Central memory CD8-positive, alpha-beta T cell (primary cell): ENCODE measurements at places on chromosomes 5 and 9.

DNA sequence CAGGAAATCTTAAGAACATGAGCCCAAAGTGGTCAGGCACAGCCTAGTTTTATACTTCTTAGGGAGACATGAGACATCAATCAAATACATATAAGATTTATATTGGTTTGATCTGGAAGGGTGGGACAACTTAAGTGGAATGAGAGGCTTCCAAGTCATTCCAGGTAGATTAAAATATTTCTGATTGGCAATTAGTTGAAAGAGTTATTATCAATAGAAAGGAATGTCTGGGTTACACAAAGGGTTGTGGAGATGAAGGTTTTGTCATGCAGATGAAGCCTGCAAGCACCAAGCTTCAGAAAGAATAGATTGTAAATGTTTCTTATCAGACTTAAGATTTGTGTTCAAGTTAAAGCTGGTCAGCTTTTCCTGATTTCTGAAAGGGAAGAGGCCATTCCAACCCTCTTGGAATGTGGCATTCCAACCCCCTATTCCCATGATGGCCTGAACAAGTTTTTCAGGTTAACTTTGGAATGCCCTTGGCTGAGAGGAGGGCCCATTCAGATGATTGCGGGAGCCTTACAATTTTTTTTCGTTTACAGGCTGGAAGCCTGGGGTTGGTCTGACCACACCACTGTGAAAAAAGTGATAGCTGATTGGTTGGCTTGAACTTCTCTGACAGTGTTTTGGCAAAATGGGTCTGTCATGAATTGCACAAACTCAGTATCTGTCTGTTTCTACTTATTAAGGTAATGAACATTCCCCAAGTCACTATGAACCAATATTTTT is 245.6 kb upstream of the RAI14 start:
- DNase-seq = no peak

DNA sequence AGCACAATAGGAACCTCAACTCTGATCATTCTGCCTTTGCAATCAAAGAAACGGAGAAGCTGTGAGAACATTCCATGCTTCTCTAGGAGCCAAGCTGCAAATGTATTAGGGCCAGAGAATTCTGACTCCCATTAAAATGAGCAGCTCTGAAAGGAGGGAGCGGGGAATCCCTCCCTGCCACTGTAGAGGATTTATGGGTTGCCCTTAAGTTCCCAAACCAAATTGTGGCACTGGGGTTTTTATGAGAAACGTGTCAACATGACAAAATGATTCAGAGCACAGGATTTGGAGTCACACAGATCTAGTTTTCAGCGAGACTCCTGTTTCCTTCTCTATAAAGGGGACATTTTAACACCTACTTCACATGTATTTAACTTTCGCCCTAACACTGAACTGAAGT is 1.8 kb downstream of the IL6ST start:
- no peak for DNase-seq

DNA sequence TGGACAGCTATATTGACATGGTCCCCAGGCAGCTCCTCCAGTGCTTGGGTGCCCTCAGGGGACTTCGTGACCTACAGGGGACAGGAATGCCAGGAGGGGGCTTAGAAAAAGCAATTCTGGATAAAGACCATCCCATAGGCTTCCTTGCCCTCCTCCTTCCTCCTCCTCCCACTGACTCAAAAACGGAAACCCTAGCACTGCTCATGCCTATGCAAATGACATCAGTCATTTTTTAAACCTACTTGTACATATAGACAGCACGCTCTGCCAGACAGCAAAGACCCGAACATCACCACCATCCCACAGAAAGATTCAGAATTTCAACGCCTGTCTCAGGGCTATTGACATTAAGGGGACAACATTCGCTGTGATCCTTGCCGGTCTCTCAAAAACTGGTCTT is 11.0 kb downstream of the IGFBPL1 start:
- DNase-seq = no peak

- no peak for DNase-seq
Measured at GRCh38 chr5:112643339-112643971, 94.2 kb upstream of the APC start.

DNA sequence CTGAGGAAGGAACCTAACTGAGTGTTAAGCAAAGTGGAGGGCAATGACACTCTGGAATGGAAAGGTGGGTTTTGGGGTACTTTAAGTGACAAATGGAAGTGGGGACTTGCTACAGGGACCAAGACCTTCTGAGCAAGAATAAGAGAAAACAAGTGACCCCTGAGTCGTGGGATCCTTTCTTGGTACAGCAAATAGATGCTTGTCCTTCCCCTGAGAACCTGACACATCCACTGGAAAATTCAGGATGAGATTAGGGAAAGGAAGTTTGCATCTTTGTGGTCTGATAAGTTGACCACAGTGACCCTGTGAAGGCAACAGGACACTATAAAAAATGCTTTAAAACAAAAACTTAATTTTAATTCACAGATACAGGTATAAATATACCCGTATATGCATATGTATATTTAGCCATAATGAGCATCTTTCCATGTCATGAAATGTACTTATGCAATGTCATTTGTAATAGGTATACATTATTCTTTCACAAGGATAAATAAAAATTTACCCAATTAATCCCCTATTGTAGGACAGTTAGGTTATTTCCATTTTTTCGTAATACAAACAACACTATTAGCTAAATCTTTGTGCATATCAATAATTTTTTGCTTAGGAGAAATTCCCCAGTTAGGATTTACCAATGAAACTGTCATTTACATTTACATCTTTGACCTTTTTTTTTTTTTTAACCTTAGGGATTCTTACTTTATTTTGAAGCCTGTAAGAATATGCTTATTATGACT is 2.0 kb upstream of the IRF1 start:
- no peak for DNase-seq

GRCh38 chr9:75140261-75140660 is 51.9 kb downstream of the OSTF1 start:
- DNase-seq = no peak

DNA sequence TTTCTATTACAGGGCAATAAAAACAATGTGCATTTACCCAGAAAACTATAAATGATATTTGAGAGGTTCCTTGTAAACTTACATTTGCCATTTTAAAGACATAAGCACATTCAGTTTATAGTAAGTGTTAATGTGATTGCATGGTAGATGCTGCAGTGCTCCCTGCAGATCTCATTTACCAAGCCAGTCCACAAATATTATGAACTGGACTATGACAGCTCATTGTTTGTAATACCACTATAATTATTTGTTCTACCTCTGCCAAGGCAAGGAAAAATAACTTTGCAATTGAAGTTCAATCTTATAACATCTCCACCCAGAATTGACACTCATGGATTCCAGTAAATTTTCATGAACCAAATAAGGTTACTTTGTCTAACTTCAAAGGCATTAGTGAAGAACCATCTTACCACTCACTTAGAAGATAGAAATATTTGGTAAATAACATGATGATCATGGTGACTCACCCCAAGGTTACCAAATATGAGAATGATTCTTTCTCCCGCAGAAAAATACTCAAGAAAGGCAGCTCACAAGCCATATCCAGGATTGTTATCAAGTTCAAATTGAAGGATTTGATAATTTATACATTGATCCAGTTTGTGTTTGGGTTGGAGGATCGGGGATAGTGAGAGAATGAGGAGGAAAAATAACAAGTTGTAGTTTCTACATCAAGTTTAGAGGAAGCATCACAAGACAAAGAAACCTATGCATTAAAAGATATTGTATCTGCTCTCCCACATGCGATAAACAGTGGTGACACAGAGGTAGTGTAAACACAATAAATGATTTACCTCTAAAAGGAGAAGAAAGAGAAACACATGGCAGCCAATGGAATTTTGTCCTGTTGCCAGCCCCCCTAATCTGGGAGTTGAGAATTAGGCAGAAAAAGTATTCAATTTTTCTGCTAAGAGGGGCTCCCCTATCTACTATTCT is 29.5 kb downstream of the CDH9 start:
- no peak for DNase-seq

DNA sequence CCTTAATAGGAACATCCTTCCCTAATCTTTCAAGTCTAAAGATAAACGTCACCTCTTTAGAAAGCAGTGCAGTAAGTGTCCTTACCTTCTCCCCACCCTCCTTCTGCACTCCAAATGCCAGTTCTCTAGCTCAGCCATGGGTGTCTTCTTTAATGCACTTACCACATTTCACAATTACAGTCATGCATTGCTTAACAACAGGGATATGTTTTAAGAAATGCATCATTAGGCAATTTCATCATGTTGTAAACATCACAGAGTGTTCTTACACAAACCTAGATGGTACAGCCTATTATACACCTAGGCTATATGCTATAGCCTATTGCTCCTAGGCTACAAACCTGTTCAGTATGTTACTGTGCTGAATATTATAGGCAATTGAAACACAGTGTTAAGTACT is 91.2 kb downstream of the RFX3 start:
- no peak for DNase-seq

- DNase-seq = no peak
Measured at GRCh38 chr5:94545870-94546625, 72.4 kb downstream of the KIAA0825 start.

DNA sequence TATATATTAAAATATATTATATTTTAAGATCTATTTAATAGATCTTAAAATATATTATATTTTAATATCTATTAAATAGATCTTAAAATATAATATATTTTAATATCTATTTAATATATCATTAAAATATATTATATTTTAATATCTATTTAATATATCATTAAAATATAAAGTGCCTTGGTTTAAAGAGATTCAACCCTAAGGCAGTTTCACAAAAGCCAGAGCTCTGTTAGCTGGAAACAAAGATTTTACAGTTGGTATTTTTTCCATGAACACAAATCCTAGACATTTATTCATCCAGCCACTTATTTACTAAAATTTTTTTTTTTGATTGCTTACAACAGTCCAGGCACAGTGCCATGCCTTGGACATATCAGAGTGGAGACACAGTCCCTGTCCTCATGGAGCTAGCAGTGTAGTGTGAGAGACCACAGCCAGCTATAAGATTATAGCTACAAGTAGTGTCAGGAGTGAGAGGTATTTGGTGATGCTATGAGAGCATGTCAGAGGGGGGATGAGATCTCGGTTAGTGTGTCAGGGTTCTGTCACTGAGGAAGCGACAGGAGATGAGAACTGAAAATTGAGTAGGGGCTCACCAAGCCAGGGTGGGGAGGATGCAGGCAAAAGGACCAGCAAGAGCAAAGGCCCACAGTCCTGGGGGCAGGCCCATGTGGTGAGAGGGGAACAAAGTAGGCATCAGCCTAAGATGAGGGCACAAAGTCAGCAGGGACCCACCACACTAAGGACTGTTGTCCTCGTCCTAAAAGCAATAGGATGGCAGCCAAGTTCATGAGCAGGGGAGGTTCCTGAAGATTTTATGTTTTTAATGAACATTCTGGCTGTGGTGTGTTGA is 74.5 kb downstream of the FBXO38 start:
- DNase-seq = no peak

GRCh38 chr5:80481019-80481893 is 6.6 kb upstream of the FAM151B start:
- no peak for DNase-seq

DNA sequence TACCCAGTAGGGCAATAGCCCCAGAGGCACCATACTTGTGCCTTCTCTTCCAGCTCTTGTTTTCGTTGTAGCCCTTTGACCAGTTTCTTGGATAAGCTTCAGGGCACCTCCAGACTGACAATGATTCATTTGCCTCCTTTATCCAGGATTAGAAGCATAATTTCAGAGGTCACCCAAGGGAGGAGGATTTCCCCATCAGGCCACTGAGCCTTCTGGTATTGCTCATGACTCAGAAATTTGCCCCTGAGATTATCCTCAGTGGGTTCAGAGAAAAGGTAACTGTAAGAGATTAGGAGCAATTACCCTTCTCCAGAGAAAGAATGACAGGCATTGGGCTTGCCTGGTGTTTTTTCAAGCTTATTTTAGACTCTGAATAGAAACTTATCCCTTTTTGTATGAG is 147.9 kb downstream of the MSX2 start:
- DNase-seq = no peak

DNA sequence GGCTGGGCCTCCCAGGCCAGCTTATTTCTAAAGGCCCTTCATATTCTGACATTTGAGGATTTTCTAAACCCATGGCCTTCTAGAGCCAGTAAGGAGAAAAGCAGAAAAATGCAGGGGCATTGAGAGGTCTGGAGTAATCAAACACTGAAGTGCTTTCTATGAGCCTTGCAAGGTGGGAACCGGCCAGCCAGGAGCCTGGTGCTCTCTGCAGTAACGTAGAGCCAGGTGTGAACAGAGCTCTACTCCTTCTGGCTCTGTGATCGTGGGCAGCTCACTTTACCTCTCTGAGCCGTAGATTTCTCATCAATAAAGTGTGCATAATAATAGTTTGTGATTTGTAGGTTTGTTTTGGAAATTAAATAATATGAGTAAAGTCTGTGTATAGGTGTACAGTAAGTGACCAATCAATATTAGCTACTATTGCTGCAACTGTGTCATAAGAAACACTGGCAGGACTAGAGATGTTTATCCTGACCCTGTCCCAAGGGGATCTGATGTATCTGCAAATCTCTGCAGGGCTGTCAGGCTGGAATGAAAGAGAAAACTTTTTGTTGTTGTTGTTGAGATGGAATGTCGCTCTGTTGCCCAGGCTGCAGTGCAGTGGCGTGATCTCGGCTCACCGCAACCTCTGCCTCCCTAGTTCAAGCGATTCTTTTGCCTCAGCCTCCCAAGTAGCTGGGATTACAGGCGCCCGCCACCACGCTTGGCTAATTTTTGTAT is 2.7 kb downstream of the SYNPO start:
- DNase-seq = no peak

DNA sequence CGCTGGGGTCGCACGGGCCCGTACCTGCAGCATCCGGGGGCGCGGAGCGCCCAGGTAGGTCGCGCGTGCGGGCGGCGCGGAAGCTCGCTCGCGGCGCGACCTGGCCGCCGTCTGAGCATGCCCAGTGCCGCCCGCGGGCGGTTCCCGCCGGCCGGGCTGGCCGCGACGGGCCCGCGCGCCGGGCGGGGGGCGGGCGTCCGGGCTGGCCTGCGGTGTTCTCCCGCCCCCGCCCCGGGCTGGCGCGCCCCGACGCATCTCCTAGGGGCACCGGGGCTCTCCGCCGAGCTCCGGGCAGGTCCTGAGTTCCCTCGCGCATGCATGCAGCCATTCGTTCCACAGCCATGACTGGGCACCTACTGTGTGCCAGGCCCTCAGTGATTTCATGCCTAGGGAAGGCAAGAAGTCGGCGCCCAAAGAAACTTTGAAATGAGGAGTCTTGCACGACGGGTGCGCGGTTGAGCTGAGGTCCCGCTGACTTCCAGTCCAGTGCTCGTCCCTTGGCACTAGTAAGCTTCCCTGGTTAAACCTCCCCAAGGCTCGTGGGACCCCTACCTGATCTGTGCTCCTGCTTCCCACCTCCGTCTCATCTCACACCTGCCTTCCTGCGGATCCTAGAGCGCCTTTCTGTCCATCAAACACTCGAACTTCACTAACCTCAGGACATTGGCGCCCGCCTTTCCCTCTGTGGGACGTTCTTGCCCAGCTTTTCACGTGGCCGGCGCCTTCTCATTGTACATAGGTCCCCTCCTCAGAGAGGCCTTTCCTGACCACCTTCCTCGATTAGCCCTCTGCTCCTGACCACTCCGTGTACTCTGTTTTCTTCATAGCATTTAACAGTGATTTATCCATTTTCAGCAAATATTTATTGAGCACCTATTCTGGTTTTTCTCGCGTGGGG is at the start of gene PTPN3:
PTPN3 (minus strand) TSS at position 113 of the 898 bp plus-strand sequence. CDS start 34,873 bp downstream, outside the sequence.
- DNase-seq = no peak

- DNase-seq = no peak
Measured at GRCh38 chr5:103849934-103850333, 287.3 kb upstream of the NUDT12 start.
